ENCODE measurements at places on chromosomes 5 and 9.

GRCh38 chr9:8815931-8816330 is 1016.4 kb upstream of the DMAC1 start:
- no peak for DNase-seq

GRCh38 chr5:180121826-180122413 is 50.4 kb upstream of the RNF130 start:
- DNase-seq, result no peak

DNA sequence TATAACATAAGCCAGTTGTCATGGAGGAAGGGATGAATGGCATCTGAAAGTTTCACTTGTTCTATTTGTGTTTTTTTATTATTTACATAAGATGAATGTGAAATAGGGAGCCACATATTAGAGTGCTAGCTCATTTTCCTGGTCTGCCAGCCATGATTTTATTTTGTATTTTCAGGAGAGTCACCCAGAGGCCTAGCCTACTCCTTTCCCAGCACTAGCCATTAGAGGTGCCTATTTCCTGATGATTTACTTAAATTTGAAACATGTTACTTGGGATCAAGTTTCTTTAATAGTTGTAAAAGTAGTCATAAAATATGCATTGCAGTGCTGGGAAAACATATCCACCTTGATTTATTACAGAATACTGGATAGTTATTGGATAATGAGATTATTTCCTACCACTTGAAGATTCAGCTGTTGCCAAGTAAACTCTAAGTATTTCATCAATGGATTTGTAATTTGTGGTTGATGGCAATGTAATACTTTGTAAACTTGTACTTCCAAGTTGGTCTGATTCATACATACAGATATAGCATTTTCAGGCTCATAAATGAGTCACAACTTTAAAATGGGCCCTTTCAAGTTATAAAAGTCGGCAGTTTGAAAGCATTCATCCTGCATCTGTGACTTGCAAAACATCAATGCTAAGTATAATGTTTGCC is 50.8 kb downstream of the KCNN2 start:
- no peak for DNase-seq

DNA sequence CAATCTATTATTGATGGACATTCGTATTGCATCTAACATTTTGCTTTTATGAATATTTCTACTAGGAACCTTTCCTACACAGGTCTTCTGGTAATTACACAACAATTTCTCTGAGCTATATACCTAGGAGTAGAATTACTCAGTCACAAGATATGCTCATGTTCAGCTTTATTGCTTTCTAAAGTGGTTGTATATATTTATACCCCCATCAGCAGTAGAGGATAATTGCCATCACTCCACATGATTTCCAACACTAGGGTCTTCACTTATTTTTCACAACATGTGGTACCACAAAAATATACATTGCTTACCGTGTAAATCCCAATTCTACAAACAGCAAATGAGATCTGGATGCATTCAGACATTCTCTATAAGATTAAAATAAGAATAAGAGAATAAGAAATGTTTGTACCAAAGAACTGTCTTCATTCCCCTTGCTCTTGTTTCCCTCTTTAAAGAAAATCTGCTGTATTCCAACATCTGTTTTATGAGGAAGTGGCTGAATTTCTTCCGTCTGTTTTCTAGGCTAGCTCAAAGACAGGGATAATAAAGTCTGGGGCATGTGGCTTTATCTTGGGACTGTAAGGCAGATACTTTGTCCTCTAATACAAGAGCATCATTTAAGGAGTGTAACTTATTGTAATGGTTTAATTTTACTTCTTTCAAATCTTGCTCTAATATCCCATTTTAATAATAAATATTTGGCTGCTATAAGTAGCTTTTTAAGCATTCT is 28.2 kb downstream of the ARL15 start:
- DNase-seq, result no peak

DNA sequence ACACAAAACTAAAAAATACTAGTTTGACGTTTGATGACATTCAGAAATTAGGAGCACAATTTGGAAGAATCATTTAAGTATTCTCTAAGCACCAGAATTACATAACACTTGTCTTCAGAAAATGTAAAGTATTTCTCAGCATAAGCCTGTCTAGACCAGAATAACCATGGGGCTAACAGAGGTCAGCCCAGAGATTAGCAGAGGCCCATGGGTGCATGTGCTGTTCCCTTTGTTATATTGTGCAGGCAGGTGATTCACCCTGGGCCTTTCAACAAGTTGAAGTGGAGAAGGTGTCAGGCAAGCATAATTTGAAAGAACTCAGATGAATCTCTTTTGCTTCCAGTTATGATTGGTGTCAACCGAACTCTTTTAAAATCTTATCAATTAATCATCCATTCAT is 227.9 kb downstream of the LURAP1L start:
- DNase-seq, result no peak

- no peak for DNase-seq
Observed at GRCh38 chr5:124280079-124280478, 466.4 kb downstream of the ZNF608 start.

DNA sequence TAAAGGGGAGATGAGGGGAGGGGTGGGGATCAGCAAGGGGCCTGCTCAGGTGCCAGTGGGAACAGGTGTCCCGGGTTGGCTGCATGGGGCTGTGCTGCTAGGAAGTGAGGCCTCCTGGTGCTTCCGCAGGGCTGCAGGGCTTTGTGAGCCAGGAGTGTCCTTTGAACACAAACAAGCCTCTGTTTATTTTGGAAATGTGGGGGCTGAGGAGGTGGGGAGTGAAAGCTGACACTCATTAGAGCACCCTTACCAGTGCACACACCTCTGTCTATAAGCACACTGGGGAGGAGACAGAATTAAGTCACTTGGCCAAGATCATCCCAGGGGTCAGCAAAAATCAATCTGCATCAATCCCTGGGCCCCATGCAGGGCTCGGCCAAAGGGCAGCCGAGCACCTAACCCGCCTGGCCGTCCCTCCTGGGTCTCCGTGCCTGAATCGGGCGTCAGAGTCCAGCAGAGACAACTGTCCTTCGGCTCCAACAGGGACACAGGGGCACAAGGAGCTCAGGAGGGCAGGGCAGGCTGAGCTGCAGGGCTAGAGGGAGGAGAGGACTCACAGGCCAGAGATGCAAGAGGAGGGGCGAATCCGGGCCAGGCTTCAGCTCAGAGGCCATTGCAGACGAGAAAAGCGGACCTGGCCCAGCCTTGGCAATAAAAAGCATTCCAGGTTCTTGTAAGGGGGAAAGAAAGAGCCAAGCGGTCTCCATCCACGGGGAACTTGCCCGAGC is 99.8 kb downstream of the VAV2 start:
- no peak for DNase-seq

DNA sequence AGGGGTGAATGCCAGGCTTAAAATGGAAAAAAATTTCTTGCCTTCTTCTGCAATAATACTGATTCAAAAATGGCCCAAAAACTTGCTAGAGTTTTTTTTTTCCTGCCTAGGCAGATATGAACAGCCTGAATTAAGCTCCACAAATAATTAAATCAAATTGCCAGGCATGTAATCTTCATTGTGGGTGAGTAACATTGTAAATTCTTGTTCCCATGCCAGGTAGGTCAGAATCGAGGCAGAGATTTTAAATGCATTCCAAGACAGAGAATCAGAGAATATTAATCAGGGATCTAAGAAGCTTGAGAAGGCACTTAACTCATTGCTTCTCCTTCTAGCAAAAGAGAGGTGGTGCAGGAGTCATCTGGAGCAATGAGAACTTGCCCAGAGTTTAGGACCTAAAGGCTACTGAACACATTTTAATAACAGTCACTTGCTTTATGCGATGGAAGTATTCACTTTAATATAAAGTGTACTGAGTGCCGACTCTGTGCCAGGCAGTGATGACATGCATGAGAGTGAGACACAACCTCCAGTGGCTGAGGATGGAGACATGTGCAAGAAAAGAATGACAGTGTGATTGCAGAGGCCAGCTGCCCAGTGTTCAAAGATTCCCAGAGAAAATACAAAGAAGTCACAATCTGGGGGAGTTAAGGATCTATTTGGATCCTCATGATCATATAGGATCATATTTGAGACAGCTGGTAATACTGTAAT is 102.3 kb downstream of the APBA1 start:
- no peak for DNase-seq

GRCh38 chr5:132103332-132103951 is 29.9 kb downstream of the CSF2 start:
- DNase-seq, result peak; percentile 51

DNA sequence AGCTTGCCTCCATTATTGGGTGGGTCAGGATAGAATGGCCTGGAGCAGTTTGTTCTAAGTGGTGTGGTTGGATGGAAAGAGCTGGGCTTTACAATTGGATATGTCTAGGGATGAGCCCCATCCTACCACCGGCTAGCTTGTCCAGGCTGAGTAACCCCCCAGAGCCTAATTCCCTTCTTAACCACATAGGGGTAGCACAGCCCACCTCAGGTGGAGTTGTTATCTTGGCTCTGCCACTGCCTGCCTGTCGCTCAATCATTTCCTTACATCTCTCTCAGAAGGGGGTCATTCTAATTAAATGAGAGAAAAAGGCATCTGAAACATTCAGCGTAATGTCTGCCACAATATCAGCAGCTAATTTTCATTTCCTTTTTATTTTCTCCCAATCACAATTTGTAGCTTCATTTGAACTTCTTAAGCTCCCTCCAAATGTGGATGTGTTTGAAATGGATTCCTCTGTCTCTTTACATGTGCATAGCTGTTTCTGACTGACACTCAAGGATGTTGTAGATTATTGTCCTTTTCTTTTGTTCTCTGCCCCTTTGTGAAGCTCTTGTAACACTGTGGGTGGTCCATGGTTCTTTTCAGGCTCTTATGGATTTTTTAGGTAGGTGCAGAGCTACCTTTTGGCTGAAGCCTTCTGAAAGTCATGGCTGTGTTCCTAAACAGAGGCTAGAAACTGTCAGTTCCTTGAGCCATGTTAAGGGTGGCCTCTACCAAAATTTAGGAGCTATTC is 383.1 kb upstream of the KLF4 start:
- no peak for DNase-seq

- DNase-seq, result no peak
Observed at GRCh38 chr9:136403538-136403914, 3.6 kb upstream of the SNAPC4 start.

DNA sequence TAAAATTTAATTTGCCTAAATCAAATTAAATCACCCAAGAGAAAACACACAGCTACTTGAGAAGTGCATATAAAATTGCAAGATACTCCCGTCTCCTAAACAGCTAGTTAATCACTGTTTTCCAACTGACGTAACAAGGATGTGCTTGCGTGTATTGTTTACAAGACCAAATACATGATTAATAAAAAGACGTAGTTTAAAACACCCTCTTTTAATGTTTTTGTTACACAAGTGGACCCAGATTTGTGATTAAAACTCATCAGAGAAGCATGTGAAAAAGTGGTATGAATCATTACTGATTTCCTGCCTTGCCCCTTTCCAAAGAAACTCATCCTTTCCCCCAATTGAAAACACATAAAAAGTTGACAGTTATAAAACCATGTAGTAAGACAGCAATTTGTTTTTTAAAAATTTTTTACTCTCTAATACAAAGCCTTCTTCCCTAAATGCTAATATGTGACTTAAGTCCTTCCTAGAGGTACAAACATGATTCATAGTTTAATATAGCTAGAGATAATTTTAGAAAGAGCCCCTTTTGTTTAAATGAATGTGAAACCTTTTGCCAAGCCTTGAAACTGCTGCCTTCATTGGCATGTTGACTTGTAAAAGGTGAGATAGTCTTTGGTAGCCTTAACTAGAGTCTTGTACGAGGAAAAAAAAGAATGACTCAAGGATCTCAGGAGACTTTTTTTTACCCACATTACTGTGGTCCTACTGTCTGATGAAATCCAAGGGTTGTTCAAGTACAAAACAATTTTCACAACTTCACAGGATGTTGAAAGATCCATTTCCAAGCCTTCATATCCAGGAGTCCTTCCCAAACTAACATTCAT is 61.4 kb upstream of the FST start:
- DNase-seq, result no peak

DNA sequence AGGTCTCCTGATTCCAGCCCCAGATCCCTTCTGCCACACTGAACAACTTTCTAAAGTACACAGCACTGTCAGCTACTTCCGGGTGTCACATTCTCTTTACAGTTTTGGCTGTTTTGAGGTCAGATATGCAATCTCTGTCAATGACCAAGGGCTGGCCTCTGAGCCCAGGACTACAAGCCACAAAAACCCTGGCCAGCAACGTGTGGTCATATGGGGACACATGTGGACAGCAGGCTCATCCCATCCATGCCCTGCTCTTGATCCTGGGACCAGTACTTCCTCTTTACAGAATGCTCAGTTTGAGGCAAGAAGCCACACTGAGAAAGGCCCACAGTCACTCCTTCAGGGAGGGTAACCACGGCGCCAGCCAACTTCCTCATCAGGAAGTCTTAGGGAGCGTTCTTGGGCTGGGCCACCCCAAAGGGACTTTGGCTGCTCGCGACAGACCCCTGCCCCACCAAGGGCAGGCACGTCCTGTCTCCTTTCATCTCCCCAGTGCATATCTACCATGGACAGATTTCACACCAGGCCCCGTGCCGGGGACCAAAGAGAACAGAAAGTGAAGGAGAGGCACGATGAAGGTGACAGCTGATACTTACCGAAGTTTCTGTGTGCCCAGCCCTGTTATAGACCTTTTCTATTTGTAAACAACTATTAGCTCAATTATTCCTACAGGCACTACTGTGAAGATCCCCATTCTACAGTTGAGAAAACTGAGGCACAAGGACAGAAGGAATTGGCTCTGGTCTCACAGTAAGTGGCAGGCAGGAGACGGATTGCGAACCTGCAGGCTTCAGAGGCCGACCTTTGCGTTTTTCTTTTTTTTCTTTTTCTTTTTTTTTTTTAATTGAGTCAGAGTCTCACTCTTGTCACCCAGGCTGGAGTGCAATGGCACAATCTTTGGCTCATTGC is 37.3 kb downstream of the STK10 start:
- no peak for DNase-seq

DNA sequence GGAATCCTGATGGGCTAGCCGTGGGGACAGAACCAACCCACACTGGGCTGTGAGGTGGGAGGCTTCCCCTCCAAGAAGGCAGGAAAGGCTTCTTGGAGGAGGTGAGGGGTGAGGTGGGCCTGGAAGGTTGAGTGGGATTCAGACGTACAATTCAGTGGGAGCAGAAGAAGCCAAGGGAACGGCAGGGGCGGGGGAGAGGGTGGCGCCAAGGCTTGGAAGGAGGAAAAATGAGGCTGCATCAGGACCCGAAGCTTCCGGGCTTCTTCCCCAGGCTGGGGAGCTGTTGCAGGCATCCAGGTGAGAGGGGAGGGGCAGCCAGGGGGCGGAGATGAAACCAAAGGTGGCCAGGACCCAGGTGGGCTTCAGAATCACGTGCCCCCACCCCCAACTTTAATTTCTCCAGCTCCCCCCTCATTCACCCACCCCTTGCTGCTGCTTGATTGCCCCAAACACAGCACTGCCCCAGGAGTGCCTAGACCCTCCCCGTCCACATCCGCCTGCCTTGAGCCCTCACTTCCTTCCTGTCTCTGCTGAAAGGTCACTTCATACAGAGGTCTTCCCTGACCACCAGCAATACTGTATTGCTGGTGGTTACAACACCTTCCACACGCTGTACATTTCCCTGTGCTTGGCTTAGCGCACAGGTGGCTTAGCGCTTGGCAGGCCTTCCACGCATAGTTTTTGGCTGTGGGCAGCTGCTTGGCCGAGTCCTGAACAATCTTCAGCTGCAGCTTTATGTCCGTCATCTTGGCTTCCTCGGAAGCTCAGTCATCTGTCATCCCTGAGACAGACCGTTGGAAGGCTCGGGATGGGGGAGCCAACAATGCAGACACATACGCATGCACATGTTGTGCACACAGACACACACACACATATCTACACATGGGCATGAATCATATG is 193.5 kb downstream of the RGS3 start:
- DNase-seq, result no peak

GRCh38 chr5:149264439-149265067 is 7.1 kb upstream of the AFAP1L1 start:
- DNase-seq, result peak; percentile 51

Measured in 8988T (cell line).